ENCODE measurements at places on chromosomes 12 and 14.

- no peak for DNase-seq
Observed at GRCh38 chr12:42490261-42490842, 99.2 kb downstream of the PRICKLE1 start.

DNA sequence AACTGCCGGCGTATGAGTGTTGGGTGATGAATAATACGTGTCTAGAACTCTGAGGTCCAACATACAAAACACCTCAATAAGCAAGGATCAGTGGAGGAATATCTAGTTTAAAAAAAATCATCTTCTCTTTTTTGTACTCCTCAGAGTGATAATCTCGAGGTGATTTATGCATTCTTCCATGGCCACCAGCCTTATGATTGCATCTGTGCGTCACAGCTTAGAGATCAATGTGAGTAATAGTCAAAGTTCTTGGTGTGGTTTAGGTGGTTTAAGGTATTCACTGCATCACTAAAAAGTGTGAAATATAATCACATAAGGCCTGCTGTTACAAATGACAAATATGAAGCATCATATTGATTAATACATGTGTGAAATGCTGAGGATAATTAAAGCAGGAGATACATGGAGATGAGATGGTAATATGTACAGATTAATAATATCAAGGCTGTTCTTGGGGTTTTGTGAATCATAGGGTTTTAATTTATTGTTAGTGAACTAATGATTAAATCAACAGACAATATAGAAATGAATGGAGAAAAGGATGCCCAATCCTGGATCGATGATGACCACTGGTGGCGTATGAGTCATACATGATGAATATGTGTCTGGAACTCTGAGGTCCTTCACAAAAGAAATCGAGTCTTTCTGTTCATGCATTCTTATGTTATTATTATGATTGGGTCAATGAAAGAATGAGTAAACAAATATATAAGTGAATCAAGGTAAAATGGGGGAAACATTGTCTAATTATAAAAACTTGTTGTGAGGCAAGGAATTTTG, 68.8 kb upstream of the RTL1 start:
- DNase-seq, result no peak

GRCh38 chr14:52119030-52119429, 50.2 kb upstream of the NID2 start:
- no peak for DNase-seq

DNA sequence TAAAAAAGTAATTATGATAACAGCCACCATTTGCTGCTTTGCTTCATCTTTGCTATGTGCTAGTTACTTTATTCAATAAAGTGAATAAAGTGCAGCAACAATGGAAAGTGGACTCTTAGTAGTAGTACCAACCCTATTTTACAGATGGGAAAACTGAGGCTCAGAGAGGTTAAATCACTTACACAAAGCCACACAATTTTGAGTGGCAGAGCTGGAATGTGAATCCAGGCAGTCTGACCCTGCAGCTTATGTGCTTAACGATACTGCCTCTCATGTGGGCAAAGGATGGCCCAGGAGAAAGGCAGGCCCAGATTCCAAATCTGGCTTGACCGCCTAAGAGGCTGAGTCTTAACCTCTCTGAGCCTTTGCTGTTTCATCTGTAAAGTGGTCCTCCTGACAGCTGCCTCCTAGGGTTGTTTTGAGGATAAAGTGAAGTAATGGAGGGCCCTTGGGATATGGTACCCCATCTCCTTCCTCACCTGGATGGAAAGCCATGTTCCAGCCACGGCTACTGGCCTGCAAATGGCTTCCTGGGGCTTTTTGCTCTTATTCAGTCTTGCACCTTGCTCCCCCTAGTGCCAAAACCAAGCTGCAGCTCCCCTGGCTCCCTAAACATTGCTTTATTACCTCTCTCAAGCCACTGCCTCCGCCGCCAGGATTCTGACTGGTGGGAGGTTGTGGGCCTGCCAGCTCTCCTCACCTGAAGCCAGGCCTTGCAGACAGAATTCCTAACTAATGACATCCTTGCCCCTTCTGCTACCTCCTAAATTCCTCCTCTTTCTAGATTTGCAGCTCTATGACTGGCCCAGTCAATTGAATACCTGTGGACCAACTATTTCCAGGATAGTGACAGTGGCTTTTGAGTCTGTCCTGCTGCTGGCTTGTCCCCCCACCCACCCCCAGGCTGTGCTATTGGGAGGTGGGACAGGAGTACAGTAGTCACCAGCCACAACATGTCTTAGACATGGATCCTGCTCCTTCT, 283.3 kb upstream of the PWP1 start:
- DNase-seq, result peak; percentile 75

DNA sequence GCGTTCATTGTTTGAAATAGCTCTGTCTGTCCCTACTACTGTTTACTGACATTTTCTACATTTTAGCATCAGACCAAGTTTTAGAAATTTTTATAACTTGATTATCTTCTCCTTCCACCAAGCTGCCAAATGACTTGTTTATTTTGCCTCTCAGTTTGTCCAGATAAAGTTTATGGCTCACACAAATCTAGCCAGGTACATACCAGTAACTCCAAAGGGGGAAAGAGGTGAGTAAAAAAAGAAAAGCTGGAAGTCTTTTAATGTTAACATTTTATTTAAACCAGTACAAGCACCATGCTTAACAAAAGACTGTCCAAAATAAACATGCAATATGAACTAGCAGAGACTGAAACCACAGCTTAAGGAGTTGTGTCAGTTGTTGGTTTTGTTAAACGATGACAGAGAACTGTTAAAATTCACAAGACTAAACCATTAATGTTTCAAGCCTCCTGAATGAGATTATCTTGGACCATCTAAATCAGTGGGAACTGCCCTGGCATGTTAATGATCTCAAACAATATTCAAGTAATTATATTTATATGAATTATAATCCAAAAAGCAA, 14.5 kb downstream of the GMFB start:
- DNase-seq, result no peak

DNA sequence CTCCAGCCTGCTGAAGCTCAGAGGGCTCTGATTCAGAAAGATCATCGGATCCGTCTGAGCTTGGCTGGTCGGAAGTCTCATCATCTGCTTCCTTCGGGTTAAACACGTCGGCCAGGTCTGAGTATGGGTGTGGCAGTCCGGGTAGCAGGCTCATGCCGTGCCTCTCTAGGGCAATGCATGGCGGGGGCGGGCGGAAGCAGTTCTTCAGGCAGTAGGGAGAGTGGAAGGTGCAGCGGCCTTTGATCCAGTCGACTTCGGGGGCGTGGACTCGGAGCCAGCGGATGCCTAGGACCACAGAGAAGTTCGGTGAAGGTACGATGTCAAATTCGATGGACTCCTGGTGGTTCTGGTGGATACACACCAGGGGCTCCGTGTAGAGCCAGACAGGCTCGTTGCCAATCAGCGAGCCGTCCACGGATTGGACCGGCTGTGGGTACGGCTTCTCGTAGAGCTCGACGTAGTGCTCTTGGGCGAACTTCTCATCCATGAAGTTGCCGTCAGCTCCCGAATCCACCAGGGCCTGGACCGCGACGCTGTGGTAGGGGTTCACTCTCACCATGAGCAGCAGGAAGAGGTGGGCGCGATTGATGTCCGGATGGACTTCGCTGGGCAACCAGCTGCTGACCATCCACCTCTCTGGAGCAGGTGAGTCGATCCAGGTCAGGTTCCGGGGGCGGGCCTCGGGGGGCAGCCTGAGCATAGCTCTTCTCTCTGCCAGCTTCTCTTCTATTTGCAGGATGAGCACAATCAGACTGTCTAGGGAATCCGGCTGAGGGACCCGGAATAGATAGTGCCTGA, 20.3 kb downstream of the RTL1 start:
- no peak for DNase-seq

DNA sequence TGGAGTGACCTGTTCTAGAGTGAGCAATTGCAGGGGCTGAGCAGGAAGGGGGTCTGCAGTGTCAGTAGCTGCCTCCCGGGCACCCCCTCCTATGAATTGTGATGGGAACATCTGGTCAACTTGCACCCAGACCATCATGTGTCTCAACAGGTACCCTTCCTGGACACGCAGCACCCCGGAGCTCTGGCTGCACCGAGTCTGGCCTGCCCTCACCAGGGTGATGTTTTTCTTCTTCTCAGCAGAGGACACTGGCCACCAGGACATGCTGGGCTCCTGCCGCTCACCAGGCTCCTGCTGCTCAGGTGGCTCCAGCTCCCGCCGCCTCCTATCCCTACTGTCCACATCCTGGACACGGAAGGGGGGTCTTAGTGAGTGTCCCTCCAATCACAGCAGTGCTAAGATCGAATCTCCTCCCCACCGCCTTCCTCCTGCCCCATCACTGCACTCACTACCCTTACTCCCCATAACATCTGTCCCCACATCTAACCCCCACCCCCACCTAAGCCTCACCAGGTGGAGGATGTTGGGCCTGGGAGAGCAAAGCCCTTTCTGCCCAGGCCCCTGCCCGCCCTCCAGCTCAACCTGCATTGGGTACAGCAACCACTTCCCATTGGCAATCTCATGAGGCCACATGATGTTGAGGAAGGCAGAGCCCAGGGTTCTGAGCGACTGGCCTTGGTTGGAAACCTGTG, 14.9 kb downstream of the ITGA7 start:
- DNase-seq, result no peak

DNA sequence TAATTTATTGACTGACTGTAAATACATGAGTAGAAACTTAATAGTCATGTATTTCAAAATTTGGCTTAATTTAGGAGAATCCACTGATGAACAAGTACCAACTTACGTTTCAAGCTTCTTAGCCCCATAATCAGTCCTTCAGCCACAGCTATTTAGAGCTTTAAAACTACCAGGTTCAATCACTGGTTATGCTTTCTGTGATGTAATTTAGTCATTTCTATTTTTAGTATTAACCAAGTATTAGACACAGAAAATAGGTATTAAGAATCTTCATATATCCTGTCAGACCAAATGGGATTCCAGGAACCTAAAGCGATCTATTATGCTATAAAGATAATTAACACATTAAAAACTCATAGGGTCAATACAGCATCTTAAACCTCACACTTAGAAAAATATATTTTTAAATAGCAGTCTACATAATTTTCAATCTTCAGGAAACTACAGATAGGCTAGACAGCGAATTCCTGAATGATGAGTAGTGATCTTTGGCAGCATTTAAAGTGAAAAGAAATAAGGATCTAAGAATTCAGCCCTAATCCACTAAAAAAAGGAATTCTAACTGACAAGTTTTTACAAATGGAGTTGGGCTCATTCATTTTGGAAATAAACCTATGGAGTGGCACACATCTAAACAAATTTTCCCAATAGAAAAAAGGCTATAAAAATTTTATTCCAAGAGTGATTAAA, 51.5 kb downstream of the ZC3H14 start:
- DNase-seq, result no peak
